Ascending aorta (tissue), 2 donors: ENCODE measurements at places on chromosomes 11 and 22. TPM values are rescaled to one million over a fixed set of nuclear protein-coding genes. Genes with fewer than 3 reads are reported as not detected.

FGF19 gene
- not detected for total RNA-seq

NNMT gene
- total RNA-seq: 1,040 TPM

DNA sequence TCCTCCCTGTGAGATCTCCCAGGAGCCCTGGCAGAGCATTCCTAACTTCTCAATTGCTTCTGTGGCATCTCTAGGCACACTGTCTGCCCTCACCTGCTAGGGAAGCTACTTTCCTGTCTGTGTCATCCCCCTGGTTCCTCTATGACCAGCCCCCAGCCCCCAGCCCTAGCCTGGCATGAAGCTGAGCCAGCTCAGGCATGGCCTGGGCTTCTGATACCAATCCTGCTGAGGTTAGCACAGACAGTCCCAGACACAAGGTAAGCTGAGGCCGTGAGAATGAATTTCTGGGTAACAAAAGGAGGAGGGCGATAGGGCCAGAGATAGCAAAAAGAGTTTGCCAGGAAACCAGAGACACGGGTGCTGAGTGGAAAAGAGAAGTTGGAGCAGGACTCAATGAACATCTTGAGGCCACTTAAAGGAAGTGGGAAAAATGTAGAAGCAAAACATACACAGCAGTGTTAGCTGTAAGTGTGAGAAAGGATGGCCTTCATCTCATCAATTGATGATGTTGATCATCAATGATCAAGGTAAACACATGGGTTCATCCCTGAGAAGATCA, 87.6 kb upstream of the PICALM start:
- DNase-seq: no peak

DNA sequence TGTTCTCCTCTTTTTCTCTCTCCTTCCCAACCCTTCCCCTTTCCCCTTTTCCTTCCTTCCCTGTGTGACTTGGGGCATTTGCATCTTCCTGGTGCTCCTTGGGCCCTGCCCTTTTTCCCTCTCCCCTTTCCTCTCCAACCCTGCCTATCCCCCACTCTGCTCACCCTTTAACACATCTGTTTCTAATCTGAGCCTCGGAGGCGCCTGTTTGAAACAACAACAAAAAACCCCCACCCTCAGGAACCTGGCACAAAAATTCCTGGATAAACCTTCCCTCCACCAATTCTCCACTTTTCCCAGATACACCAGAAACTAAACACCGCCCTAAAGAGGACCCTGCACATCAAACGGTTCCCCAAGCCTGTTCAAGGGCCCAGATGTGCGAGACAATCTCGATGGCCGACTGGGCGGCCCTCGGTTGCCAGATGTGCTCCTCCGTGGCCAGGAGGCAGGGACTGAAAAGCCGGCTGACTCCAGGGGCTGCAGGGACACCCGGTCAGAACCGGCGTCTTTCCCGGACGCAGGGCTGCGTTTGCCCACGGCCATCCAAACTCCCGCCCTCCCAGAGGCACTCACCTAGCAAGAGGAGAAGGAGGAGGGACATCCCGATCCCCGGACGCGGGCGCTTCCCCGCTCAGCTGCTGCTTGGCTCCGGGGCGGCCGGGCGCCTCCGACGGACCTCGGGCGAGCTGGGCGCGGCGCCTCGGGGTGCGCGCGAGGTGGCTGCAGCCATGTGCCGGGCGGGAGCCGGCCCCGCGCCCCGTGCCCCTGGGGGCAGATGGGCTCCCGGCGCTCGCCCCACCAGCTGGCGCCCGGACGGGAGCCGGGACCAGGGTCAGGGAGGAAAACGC, 486 bp downstream of the CLMP start:
- DNase-seq: no peak

DNA sequence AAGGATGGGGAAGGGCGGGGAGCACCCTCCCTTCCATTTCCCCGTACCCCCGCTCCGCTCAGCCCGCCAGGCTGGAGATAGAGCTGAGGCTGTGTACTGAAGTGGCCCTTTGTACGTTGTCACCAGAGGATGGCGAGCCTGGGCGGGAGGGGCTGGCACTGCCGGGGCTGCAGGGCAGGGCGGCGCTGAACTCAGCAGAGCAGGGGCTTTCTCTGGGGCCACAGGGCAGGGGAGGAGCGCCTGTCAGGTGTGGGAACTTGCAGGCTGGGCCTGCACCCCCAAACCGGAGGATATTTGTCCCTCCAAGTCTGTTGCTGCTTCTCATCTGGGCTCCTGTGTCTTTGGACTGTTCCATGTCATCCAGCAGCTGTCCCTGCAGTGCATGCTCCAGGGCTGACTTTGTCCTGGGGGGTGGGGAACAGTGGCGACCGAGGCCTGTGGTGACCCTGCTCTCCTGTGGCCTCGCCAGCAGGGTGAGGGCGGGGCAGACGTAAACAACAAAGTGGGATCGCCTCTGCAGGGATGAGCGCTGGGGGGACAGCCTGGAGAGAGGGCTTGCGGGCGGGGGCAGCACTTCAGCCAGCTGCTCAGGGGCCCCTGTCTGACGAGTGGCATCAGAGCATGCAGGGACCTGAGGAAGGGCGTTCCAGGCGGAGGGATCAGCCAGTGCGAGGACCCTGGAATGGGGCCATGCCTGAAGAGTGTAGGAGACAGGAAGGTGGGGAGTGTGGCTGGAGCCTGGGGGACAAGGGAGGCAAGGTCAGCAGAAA, 13.1 kb downstream of the MGAT3 start:
- no peak for DNase-seq

- no peak for DNase-seq
Observed at GRCh38 chr11:82041764-82042163, 691.9 kb downstream of the FAM181B start.

- DNase-seq: no peak
Observed at GRCh38 chr11:113488931-113489351, 13.7 kb upstream of the DRD2 start.
